ENCODE measurements at places on chromosomes 6 and 20.

GRCh38 chr20:1185316-1185741 lies 548 bp upstream of the TMEM74B start:
- DNase-seq, result no peak

GRCh38 chr6:56730663-56731529 lies 88.2 kb upstream of the DST start:
- peak; percentile 39 for DNase-seq

DNA sequence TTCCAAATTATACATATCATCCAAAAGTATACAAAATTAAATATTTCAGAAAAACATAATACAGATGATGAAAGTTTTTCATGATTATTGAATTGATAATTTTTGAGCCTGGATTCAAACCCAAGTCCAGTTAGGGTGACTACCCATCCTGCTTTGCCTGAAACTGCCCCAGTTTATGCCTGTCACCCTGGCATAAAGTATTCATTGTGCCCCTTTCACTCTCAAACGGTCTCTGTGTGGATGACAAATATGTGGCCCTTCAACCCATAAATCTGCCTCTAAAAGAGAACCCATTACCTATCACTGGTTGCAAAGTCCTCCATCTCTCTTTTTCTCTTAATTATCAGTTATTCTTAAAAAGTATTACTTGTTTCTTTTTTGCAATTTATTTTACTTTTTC lies 553.7 kb upstream of the JARID2 start:
- DNase-seq, result no peak

DNA sequence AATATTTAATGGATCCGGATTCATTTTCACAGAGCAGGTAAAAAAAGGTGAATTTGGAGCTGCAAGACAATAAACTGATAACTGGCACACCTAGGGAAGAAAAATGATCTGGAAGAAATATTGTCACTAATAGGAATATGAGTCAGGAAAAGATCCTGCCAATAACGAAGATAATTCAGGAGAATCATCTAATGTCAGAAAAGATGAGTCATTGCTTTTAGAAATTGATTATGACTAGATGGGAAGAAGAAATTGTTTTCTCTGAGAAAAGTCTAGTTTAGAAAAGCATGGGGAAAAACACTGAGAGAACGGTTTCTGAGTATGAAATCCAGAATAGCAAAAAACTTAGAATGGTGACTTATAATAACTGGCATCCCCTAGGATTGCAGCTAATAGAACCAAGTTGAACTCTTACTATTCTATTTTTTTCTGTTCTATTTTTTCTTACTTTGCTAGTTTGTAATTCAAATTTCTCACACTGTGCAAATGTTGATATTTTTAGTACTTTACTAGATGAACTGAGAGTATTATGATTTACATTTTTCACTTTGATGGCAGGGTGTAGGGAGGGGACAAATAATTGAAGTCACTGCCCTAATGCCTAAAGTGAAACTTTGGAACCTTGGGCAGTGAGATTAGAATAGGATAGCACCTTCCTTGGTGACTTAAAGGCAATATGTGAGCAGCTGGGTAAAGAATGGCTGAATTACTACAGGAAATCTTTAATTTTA lies 38.2 kb upstream of the SUPT3H start:
- no peak for DNase-seq

- DNase-seq, result no peak
Measured at GRCh38 chr20:22491194-22491505, 93.2 kb downstream of the FOXA2 start.

DNA sequence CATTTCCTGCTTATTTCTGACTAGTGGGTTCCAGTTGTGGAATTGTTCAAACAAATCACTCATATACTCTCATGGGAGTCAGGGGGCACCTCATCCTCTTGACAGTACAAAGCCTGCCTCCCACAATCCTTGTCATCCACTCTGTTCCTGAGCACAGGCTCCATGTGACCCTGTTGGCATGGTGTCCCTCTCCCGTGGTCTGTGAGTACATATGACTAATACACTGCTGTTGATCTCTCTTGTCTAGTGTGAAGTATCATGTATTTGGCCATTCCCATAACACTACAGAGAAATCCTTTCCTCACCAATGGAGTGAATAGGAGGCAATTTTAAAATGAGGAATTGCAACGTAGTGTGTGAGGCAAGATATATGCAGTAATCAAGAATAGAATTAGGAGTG lies 185.3 kb downstream of the OGFRL1 start:
- DNase-seq, result peak; percentile 97

GRCh38 chr6:118586746-118587485 lies 38.8 kb downstream of the PLN start:
- no peak for DNase-seq

DNA sequence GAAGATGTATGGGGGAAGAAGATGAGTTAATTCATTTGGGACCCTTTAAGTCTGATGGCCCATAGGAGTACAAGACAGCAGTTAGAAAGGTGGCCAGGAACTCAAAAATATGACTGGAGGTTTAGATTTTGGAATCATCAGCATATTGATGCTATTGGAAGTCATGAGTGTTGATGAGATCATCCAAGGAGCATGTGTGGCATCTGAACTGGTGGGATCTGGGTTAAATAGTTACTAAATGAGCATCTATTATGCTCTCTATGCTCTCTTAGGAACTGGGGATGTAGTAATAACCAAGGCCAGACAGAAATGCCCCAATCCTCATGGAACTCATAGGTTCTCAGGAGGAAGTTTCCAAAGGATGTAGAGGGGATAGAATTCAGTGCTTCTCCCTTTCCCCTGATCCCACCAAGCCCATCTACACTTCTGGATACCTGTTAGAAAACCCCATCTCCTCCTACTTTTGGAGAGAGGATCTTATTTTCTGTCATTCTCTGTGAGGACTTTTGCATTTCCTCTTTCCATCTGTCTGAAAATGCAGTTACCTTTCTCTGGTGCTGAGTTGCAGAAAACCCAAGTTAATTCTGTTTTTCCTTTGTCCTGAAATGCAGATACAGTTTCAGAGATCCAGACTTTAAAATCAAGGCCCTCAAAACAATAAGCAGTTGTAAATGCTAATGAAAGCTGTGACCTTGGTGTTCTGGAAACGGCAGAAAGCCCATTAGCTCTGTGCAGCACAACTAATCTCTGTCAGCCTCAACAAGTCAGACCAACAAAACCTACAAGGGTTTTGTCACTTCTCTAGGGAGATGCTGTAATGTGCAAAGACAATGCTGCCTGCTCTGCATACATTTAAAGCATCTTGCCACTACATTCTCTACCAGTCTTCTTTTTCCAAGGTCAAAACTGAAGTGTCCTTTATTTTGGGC lies 65.8 kb downstream of the TBC1D7 start:
- no peak for DNase-seq

GRCh38 chr20:12093057-12093796 lies 175.5 kb downstream of the BTBD3 start:
- no peak for DNase-seq

- DNase-seq, result no peak
Measured at GRCh38 chr6:118501765-118502164, 46.3 kb upstream of the PLN start.
